ENCODE measurements at places on chromosomes 7 and 10.
A peak's percentile ranks its signal among the peaks of the same experiment; 100 is the strongest.

GRCh38 chr10:97475936-97476594 lies 22.2 kb downstream of the MMS19 start:
- no peak for DNase-seq

- no peak for DNase-seq
Observed at GRCh38 chr10:131000244-131000643, 311.3 kb downstream of the TCERG1L start.

GRCh38 chr10:72796042-72796441 lies 97.5 kb upstream of the OIT3 start:
- DNase-seq = no peak

GRCh38 chr7:39248692-39249090 lies 271.0 kb downstream of the POU6F2 start:
- no peak for DNase-seq

DNA sequence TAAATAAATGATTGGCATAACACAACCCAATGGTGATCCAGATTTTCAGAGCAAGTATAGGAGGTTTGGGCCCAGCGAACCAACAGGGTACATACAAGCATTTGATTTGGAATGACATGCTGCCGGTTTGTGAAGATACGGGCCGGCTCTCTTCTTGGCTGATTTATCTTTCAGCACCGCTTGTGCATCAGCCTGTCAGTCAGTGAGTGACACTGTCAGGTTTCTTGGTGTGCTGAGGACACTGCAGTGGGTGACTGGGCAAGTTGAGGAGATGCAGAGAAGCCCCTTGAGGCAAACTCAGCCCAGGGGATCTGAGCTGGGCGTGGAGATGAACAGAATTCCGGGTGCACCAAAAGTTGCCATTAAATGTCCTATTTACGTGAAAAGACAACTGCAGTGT lies 194.5 kb downstream of the SNX10 start:
- no peak for DNase-seq

GRCh38 chr7:142712617-142712957 lies 36.7 kb upstream of the PRSS1 start:
- no peak for DNase-seq

DNA sequence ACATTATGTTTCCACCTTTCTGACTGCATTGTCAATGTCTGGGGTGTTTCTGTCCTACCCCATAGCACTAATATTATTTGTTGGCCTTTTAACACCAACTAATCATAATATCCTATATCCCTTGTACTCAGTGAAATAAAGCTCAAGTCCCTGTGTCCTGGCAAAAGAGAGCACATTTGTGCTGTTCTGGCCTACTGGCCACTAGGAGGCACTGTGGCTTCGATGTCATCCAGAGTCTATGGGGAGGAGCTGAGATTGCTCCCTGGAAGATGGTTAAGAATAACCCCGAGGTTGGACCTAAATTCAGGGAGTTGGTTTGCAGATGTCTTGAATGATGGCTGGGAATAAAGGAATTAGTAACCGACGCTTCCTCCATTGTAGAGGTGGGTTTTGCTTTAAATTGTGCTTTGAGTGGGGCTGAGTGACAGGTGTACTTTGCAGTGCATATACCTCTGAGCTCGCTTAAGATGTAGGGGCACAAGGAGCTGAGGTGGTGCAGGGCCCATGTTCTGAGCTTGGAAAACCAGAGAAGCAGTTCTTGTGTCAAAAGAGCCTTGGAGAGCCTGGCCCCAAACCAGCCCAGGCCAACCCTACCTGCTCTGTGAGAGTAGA lies 191.2 kb upstream of the PRSS1 start:
- DNase-seq = peak; percentile 75

DNA sequence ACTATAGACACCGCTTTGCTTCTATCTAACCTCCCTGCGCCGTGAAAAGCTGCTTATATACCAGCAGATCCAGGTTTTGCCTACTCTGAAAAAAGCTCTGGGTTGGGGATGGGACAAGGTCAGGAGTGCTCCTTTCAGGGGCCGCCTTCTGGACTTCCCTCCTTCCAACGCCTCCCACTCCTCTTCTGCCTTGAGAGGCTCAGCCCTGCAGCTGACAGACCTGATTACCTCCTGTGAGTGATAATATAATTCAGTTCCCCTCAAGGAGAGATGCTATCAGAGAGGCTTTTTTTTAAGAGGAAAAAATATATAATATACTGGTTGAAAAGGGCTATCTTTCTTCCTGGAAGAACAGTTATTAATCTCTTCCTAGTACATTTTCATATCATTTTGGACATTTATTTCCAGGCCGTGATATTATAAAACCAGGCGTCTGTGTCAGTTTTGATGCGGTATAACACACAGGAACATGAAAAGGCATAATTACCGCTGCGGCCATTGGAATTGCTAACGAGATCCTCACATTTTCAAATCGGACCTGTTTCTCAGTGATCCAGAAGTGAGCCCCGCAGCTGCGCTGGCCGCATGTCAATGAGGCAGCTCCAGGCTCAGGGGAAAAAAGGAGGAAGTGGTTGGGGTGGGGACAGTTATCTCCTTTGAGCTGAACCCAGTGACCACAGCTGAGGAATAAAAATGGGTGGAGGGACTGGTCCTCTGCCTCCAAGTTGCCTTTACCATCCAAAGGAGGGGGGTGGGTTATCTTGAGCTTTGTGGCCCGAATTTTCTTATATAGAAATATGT lies 457.1 kb downstream of the TYW1 start:
- DNase-seq = no peak

DNA sequence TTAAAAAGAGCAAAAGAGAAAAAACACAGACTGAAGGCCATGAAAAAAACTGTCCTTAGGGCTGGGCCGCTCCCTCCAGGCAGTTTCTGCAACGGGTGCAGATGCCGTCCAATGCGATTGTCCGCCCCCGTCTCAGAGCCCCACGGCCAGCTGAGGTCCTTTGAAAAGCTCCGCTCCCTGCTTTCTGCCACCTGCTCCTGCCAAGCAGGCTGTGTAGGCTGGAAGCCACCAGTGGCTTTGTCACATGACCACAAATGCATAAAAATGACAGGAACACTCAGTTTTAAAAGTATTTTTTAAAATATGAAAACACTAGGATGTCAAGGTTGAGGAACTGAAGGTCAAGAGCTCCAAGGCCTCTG lies 71.7 kb downstream of the AMZ1 start:
- no peak for DNase-seq

DNA sequence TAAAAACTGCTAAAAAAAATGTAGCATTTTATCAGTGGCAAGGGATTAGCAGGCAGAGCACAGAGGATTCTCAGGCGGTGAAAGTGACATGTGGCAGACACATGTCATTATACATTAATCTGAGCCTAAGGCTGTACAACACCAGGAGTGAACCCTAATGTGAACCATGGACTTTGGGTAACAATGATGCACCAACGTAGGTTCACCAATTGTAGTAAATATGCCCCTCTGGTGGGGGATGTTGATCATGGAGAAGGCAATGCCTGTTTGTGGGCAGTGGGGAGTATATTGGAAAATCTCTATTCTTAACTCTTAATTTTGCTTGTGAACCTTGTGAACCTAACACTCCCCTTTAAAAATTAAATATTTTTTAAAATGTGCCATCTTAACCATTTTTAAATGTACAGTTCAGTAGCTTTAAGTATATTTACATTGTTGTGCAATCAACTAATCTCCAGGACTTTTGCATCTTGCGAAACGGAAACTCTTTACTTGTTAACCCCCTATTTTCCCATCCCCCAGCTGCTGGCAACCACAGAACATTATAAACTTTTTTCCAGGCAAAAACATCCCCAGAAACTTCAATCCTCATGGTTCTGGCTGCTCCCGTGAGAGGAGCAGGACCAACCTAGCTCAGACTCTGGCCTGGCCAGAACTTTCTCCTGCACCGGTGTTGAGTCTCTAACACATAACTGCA lies 29.9 kb downstream of the LRRC20 start:
- DNase-seq = no peak

- DNase-seq = no peak
Observed at GRCh38 chr7:12942609-12943008, 255.2 kb downstream of the ARL4A start.

DNA sequence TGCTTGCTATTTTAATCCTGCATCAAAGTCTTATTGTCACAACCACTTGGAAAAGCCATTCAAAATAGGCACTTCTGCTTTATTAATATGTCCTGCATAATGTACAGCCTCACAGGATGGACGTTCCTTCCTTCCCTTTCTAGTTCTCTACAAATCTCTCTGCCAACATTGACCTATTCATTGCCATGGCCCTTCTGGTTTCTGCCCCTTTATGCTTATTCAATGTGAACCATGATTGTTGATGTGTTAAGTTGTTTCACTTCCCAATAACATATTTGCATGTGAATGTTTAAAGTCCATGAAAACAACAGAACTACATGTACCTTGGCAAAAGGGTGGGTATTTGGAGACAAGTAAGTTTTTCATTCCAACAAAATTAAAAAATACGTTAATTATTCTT lies 45.7 kb downstream of the COL28A1 start:
- no peak for DNase-seq

DNA sequence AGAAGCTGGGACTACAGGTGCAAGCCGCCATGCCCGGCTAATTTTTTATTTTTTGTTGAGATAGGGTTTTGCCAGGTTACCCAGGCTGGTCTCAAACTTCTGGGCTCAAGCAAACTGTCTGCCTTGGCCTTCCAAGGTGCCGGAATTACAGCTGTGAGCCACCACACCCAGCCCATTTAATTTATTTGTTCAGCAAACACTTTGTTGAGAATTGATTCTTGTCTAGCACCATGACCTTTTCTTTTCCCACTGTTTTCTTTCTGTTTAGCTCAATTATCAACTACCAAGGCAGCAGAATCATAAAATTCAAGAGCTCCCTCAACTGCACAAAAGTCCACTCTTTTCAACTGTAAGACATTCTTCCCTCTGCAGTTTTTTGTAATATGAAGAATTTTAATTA lies 47.8 kb upstream of the PARD3 start:
- DNase-seq = no peak

- DNase-seq = no peak
Observed at GRCh38 chr7:140242057-140243031, 65.6 kb upstream of the KDM7A start.

DNA sequence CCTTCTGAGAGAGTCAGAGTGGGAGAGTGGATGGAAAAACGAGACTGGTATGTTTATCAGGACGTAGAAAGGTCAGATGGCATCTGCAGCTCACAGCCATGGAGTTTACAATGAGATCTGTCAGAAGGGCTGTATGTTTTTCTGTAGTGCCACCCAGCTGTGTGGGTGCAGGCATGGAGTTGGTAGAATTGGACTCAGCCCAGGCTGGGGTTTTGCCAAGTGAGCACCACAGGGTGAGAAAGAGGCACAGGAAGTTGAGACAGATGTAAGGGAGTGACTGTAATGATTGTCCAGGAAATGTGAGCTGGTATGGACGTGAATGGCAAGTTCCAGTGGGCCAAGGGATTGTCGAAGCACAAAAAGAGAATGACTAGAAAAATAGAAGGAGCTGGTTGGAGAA lies 9.1 kb upstream of the ZYX start:
- DNase-seq = peak; percentile 53

DNA sequence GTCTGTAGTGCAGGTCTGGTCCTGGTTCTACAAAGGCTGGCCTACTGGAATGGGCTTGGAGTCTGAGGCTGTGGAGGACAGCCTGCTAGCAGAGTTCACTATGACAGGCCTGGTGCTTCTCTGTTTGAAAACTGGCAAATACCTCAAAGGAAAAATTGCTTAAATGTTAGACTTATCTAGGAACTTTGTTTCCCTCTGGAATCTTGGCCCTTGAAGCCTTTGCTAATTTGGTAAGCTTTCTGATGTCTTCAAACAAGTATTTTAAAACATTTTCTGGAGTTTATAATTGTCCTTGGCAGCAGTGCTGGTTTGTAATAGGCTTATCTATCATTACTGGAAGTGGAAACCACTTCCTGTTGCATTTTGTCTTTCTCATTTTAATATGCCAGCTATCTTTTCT lies 139.7 kb downstream of the TMEM26 start:
- no peak for DNase-seq

DNA sequence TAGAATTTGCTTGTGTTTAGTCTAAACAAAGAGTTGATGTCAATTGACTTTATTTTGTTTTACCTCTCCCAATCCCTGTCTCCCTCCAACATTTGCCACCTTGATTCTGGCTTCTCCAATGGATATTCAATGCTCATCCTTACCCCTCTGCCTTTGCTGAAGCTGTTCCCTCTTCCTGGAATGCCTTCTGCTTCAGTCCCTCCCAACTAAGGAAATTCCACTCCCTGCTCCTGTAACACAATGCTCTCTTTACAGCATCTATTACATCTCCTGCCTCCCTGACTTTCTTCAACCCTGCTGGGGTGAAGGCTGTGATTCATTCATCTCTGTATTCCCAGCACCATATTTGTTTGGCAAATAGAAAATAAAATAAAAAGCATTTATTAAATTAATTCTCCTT lies 34.5 kb upstream of the TAC1 start:
- no peak for DNase-seq

DNA sequence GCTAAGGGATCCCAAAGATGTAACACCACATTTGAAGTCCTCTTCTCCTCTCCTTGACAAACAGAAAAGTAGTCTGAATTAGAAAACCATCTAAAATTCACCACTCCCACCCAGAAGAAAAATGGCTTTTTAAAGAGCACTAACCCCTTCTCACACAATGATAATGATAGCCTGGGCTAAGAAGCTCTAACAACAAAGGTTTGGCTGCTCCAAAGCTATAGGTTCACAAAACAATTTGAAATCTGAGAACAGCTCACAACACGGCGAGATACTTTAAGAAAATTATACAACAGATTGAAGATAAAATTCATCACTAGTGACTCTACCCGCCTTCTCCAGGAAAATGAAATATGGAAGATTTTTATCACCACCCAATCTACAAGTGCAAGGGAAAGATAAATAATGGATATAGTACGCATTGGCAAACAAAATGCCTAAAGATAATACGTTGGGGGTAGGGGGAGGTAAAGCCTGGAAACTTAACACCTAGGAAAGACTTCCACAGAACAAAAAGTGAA lies 7.4 kb downstream of the ITGB1 start:
- no peak for DNase-seq

- no peak for DNase-seq
Observed at GRCh38 chr10:70905071-70906021, 17.0 kb upstream of the PCBD1 start.

- DNase-seq = no peak
Observed at GRCh38 chr10:127854769-127855590, 37.8 kb downstream of the CLRN3 start.

DNA sequence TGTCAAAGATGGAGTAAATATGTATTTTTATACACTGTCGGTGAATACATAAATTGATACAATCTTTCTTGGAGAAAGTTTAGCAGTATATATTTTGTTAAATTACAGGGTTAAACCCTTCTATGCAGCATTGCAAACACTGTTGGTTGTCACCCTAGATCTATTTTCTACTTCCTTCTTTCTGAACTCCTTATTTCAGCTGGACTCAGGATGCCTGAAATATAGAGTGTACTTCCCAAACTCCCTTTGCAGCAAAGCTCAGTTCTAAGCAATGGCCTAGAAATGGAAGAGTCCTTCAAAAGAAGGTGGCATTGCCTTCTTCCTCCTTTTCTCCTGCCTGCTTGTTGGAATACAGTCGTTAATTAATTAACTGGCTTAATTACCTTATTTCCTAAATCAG lies 20.6 kb downstream of the CUBN start:
- no peak for DNase-seq
